Adrenal gland (tissue), 19 donors: ENCODE measurements at places on chromosomes 5 and 9. TPM values are rescaled to one million over a fixed set of nuclear protein-coding genes. Genes with fewer than 3 reads are reported as not detected.

The UNC13B gene
- 25.2 TPM for total RNA-seq

The PCDHGA1 gene
- total RNA-seq = 0.15 TPM

The GDNF gene
- total RNA-seq = 0.06 TPM

The CCNJL gene
- total RNA-seq = 5.6 TPM

The FRRS1L gene
- 19.9 TPM for total RNA-seq

The PPP1R26 gene
- total RNA-seq = 34.8 TPM

The PCDHGB7 gene
- 12.2 TPM for total RNA-seq

The PCDHA9 gene
- total RNA-seq = 0.18 TPM

The GPR151 gene
- not detected for total RNA-seq

The CYLC2 gene
- total RNA-seq = not detected

The SNCAIP gene
- 4.5 TPM for total RNA-seq

The GPSM1 gene
- 12.1 TPM for total RNA-seq

The NSG2 gene
- total RNA-seq = 0.25 TPM

The MYMK gene
- not detected for total RNA-seq

The PCDHB7 gene
- total RNA-seq = 1.6 TPM

The TMCO6 gene
- 29.5 TPM for total RNA-seq

The TMEM167A gene
- 137 TPM for total RNA-seq

The SPINK14 gene
- total RNA-seq = not detected

The ENTPD2 gene
- not detected for total RNA-seq

The ANKS6 gene
- 8.1 TPM for total RNA-seq

The CCDC152 gene
- total RNA-seq = 1.3 TPM

The ANKRD33B gene
- total RNA-seq = 0.17 TPM

The NFIB gene
- 28.9 TPM for total RNA-seq

The SMIM32 gene
- not detected for total RNA-seq

The PGM5 gene
- total RNA-seq = 124 TPM

The BTNL3 gene
- total RNA-seq = 1.0 TPM

The GKAP1 gene
- total RNA-seq = 4.4 TPM

The STKLD1 gene
- total RNA-seq = 0.71 TPM

The PCDHGB6 gene
- 9.5 TPM for total RNA-seq

The CDX1 gene
- total RNA-seq = not detected

The ST6GALNAC6 gene
- total RNA-seq = 62.4 TPM

The RETREG1 gene
- 2.2 TPM for total RNA-seq

The NMUR2 gene
- not detected for total RNA-seq

The ZFP2 gene
- total RNA-seq = 3.6 TPM

The GGTA1 gene
- 11.9 TPM for total RNA-seq
